Karpas-422 (cell line): ENCODE measurements at places on chromosomes 7 and 10. TPM values are rescaled to one million over a fixed set of nuclear protein-coding genes. Genes with fewer than 3 reads are reported as not detected.

Gene SAP25
- 2.5 and 4.9 TPM in 2 replicates for total RNA-seq

Gene ZNF365
- not detected in 2 replicates for total RNA-seq

Gene NACAD
- total RNA-seq: 0.04 TPM in 1 of 2 replicates, not detected in the other

Gene INA
- not detected in 2 replicates for total RNA-seq

Gene TMEM130
- total RNA-seq: 0.40 TPM in 1 of 2 replicates, not detected in the other

Gene MEOX2
- total RNA-seq: not detected in 2 replicates

Gene PKD1L1
- 0.90 and 2.8 TPM in 2 replicates for total RNA-seq

Gene GALNT17
- not detected in 2 replicates for total RNA-seq

Gene FOXK1
- total RNA-seq: 20.3 and 23.8 TPM in 2 replicates

Gene CFAP58
- 0.26 and 1.4 TPM in 2 replicates for total RNA-seq

Gene EN2
- not detected in 2 replicates for total RNA-seq

Gene LANCL2
- total RNA-seq: 7.9 and 10.9 TPM in 2 replicates

Gene HABP2
- not detected in 2 replicates for total RNA-seq

Gene MET
- total RNA-seq: 118 and 158 TPM in 2 replicates

Gene GIMAP2
- 1.0 and 1.3 TPM in 2 replicates for total RNA-seq

Gene CYP17A1
- total RNA-seq: not detected in 2 replicates

Gene SFTPD
- not detected in 2 replicates for total RNA-seq

Gene CALHM2
- 2.6 TPM in 1 of 2 replicates, not detected in the other for total RNA-seq

Gene PHYHIPL
- total RNA-seq: not detected in 2 replicates

Gene CYP26A1
- total RNA-seq: 0.29 TPM in 1 of 2 replicates, not detected in the other

Gene PCDH15
- total RNA-seq: not detected in 2 replicates

Gene CLDN12
- 4.8 and 9.1 TPM in 2 replicates for total RNA-seq

Gene SLC13A1
- not detected in 2 replicates for total RNA-seq

Gene GPR22
- not detected in 2 replicates for total RNA-seq

Gene TAS2R38
- not detected in 2 replicates for total RNA-seq

Gene ASZ1
- total RNA-seq: not detected in 2 replicates

Gene OR6V1
- not detected in 2 replicates for total RNA-seq

Gene HOXA7
- total RNA-seq: 7.5 and 10.2 TPM in 2 replicates

Gene LIPM
- not detected in 2 replicates for total RNA-seq

Gene ZNF503
- 0.04 TPM in 1 of 2 replicates, not detected in the other for total RNA-seq

Gene STN1
- 35.0 and 38.6 TPM in 2 replicates for total RNA-seq

Gene EXOSC1
- total RNA-seq: 30.8 and 47.1 TPM in 2 replicates

Gene PON1
- not detected in 2 replicates for total RNA-seq

Gene GRM3
- total RNA-seq: 0.51 TPM in 1 of 2 replicates, not detected in the other

Gene SEC61A2
- total RNA-seq: 6.6 and 17.7 TPM in 2 replicates

Gene RELN
- not detected in 2 replicates for total RNA-seq

Gene OR2A5
- total RNA-seq: not detected in 2 replicates

Gene TSPAN33
- 11.1 and 21.8 TPM in 2 replicates for total RNA-seq

Gene ACADSB
- total RNA-seq: 5.8 and 7.8 TPM in 2 replicates

Gene COL13A1
- total RNA-seq: not detected in 2 replicates

Gene EVX1
- not detected in 2 replicates for total RNA-seq

Gene COL28A1
- 0.69 TPM in 1 of 2 replicates, not detected in the other for total RNA-seq

Gene KLF14
- not detected in 2 replicates for total RNA-seq

Gene CTNNA3
- total RNA-seq: 0.07 TPM in 1 of 2 replicates, not detected in the other

Gene NUTM2A
- 0.14 and 0.26 TPM in 2 replicates for total RNA-seq

Gene JCAD
- total RNA-seq: not detected in 2 replicates

Gene PIK3AP1
- total RNA-seq: 131 and 162 TPM in 2 replicates

Gene AKR1B15
- not detected in 2 replicates for total RNA-seq

Gene WIPF3
- not detected in 2 replicates for total RNA-seq

Gene CELF2
- 0.14 and 2.3 TPM in 2 replicates for total RNA-seq

Gene ATOH7
- not detected in 2 replicates for total RNA-seq

Gene LIPF
- total RNA-seq: 0.22 TPM in 1 of 2 replicates, not detected in the other

Gene CDHR3
- total RNA-seq: not detected in 2 replicates

Gene CLIP2
- total RNA-seq: 0.76 TPM in 1 of 2 replicates, not detected in the other

Gene NEUROD6
- not detected in 2 replicates for total RNA-seq

Gene TUBAL3
- 0.11 TPM in 1 of 2 replicates, not detected in the other for total RNA-seq
